Cortex of kidney (tissue), 1 donor: ENCODE measurements at places on chromosomes 4 and X.

- no peak for DNase-seq
These were observed 27.2 kb downstream of the BST1 start for GRCh38 chr4:15729910-15730533.

GRCh38 chr4:96164814-96165351, 325.0 kb downstream of the PDHA2 start:
- no peak for DNase-seq

- no peak for DNase-seq
These were observed 193.5 kb upstream of the AMOT start for GRCh38 chrX:113033966-113034680.

- DNase-seq: no peak
These were observed 33.5 kb downstream of the NSG1 start for GRCh38 chr4:4420421-4420820.

- no peak for DNase-seq
These were observed 1497.3 kb downstream of the STIM2 start for GRCh38 chr4:28357990-28358389.

GRCh38 chr4:110059556-110060191, 138.7 kb downstream of the ELOVL6 start:
- DNase-seq: no peak

GRCh38 chr4:187286525-187286924, 562.9 kb upstream of the FAT1 start:
- no peak for DNase-seq

DNA sequence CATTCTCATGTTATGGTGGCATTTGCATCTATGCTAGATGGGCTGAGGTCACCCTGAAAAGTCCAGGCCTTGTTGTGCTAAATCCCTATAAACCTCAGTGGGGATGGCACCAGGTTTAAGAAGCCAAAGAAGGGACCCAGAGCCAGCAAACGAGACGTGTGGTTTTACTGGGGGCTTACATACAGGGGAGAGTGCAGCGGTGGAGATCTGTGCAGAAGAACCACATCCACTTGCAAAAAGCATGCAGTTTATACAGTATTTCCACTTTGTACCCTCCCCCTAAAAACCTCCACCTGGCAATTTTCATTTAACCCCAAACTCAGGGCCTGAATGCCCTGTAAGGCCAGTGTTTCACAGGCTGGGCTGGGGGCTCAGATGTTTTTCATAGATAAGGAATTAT, 134.9 kb upstream of the GATB start:
- DNase-seq: no peak

DNA sequence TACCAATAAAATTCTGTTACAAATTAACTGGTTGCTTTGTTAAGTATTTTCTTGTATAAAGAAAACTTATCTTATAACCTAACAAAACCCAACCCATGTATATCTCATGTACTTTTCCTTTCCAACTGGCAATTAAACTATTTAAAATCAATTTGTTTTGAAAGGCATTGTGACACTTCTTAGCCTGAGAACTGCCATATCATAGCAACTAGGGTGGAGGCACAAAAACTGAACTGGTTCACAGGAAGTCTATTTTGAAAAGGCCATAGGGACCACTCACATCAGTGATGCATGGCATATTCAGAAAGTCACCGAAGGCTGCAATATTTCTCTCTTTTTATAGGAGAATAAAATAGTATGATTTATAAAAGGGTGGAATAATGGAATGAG, 40.5 kb upstream of the ARSJ start:
- no peak for DNase-seq

DNA sequence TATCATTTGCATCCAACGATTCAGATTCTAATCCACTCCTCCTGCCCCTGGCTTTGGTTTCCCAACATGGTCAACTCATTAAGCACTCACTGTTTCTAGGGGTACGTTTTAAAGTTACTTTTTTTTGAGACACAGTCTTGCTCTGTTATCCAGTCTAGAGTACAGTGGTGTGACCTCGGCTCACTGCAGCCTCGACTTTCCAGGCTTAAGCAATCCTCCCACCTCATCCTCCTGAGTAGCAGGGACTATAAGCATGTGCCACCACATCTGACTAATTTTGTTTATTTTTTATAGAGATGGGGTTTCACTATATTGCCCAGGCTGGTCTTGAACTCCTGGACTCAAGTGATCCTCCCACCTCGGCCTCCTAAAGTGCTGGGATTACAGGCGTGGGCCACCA, 48.9 kb downstream of the TMEM156 start:
- DNase-seq: no peak

GRCh38 chr4:122224348-122224747, 72.2 kb downstream of the BLTP1 start:
- DNase-seq: no peak

DNA sequence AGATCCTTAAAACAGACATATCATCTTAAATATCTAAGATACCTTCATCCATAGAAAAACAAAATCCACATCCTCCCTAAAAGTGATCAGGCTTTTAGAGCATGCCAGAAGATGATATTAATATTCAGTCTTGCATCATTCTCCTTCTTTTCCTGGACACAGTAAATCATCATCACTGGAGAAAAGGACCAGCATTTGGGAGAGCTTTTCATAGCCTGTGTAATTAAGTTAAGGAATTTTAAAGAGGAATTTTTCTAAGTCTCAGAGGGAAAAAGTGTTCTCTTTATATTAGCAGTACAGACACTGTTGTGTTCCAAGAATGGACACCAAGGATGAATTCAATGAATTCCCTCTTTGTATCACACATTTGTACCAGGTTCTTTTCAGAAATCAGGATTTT, 696 bp downstream of the SCRG1 start:
- DNase-seq: no peak

- DNase-seq: no peak
These were observed 9.2 kb upstream of the EIF4E start for GRCh38 chr4:98937986-98938720.

- DNase-seq: no peak
These were observed 68.1 kb upstream of the ZMAT1 start for GRCh38 chrX:101999644-102000539.

- DNase-seq: no peak
These were observed 102.8 kb downstream of the GLUD2 start for GRCh38 chrX:121150217-121150616.

DNA sequence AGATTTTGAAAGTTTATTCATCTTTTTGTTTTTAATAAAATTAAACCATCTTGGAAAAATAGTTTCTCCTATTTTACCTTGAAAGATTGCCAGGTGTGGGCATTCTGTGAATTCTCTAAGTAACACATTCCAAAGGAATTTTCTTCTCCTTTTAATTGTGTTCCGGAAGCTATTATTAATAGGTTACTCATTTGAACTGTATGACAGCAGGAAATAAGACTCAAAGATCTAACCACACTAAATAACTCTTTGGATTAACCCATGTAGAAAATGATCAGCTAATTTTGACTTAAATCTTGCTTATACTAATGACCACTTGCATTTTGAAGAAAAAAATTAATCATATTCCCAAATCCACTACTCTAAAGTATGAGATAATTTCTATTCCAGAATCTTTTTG, 17.6 kb upstream of the CCNI start:
- no peak for DNase-seq

GRCh38 chrX:21741869-21742701, 15.8 kb downstream of the SMPX start:
- DNase-seq: no peak
